ENCODE measurements at places on chromosomes 13 and 19.

- DNase-seq, result no peak
These were observed 236.7 kb upstream of the SLITRK1 start for GRCh38 chr13:84118839-84119409.

DNA sequence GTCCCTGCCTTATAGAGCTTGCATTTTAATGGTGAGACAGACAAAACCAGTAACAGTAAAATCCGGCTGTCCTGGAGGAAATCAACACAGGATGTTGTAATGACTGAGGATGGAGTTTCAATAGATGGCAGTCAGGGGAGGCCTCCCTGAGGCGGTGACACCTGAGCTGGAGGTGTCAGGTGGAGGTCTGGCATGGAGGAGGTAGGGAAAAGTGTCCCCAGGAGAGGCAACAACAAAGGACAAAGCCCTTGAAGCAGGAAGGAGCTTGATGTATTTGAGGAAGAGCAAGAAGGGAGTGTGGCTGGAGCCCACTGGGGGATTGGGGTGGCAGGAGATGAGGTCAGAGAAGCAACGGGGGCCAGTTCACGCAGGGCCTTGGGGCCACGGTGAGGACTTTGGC is 7.8 kb downstream of the GRIN2D start:
- no peak for DNase-seq

DNA sequence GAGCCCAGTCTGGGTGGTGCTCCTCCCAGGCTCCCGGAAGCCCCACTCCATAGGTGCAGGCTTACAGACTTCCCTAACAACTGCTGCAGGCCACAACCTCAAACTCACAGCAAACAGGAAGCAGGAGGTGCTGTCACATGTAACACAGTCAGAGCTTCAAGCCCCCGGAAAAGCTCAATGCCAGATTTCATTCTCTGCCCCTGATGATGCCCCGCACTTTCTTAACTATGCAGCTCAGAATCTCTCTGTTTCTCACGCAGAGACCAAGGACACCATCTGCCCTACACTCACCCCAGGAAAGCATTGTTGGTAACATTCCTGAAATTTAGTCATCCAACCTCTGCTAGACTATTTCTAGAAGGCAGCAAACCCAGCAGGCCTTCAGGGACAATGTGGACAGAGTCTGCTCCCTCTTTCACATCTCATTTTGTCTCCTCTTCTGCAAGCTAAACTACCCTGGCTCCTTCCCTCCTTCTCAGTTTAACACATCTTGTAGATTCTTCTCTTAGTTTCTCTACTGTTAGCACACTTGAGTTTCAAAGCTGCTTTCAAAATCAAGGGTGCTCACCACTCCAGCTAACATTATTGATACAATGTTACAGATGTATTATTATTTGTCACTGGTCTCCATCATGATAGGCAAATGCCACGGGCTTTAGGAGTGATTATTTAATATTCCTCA is 162.5 kb downstream of the KCTD12 start:
- DNase-seq, result no peak

- no peak for DNase-seq
These were observed 49.6 kb downstream of the MYO9B start for GRCh38 chr19:17125062-17125727.

GRCh38 chr19:29154163-29154562 is 58.8 kb downstream of the UQCRFS1 start:
- no peak for DNase-seq

- DNase-seq, result no peak
These were observed 36.8 kb downstream of the CAB39L start for GRCh38 chr13:49407068-49407467.

- DNase-seq, result no peak
These were observed 1663.3 kb downstream of the EFNB2 start for GRCh38 chr13:104872153-104872552.

DNA sequence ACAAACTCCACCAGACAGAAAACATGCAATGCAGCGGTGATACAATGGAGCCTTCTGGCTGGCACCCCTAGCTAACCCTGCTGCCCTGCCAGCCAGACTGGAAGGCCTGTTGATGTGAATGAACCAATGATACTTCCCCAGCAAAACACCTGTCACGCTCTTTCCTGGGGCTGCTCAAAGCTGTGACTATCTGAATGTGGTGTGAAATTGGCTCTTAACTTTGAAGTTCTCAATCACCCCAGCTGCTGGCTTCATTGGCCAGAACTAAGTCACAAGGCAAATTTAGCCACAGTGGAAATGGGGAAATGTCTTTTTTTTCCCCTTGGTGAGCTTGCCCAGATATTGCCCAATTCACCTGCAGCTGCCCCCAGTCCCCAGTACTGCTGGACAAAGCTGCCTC is 147.3 kb downstream of the SLC7A1 start:
- DNase-seq, result no peak

Data from left renal cortex interstitium (tissue), 4 donors.